ENCODE measurements at places on chromosomes 7 and 10. TPM values are rescaled to one million over a fixed set of nuclear protein-coding genes. Genes with fewer than 3 reads are reported as not detected.

DNA sequence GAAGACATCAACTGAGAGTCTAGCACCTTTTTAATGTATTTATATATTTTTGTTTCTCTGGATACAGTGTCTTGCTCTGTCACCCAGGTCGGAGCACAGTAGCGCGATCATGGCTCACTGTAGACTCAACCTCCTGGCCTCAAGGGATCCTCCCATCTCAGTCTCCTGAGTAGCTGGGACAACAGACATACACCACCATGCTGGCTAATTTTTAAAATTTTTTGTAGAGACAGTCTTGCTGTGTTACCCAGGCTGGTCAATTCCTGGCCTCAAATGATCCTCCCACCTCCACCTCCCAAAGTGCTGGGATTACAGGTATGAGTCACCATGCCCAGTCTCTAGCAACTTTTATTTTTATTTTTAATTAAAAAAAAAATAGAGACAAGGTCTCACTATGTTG lies 51.4 kb upstream of the ANLN start:
- H3K36me3 ChIP-seq, result no peaks in the 10 kb centered on the region
- no peaks in the 10 kb centered on the region for H3K4me1 ChIP-seq
- H3K27me3 ChIP-seq, result no peaks in the 10 kb centered on the region
- H3K4me3 ChIP-seq, result no peak overlapping the region
- no peak for DNase-seq
- H3K27ac ChIP-seq, result no peak overlapping the region

DNA sequence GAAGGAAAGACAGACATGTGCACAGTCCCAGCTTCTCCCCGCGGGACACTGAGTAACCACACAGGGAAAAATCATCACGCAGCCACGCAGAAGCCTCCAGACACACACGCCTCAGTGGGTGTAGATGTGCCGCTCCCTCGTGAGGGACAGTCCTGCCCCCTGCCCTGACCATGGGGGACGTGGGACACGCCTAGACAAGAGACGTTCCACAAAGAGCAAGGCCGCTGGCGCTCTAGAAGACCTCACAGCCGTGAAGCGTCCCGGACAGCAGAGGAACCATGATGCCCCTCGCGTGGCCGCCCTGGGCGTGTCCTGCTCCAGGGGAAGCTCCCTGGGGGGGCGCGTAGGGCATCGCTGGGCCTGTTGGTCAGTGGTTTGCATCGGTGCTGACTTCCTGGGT lies 210.8 kb downstream of the DNAJB6 start:
- H3K4me1 ChIP-seq, result no peaks in the 10 kb centered on the region
- DNase-seq, result no peak
- H3K36me3 ChIP-seq, result no peaks in the 10 kb centered on the region
- no peak overlapping the region for H3K4me3 ChIP-seq

GRCh38 chr7:137996386-137996851 lies 5.5 kb downstream of the CREB3L2 start:
- DNase-seq, result no peak
- H3K27ac ChIP-seq, result no peak overlapping the region
- no peaks in the 10 kb centered on the region for H3K27me3 ChIP-seq
- no peaks in the 10 kb centered on the region for H3K36me3 ChIP-seq
- H3K4me1 ChIP-seq, result peaks cover 17% of the 10 kb centered on the region

C10orf67 gene
- total RNA-seq, result 0.50 TPM

SAMD9L gene
- 0.26 TPM for total RNA-seq

OR2A5 gene
- not detected for total RNA-seq

SSC4D gene
- total RNA-seq, result 1.8 TPM
